Osteocyte (in vitro differentiated cells): ENCODE measurements at places on chromosomes 6 and 20. TPM values are rescaled to one million over a fixed set of nuclear protein-coding genes. Genes with fewer than 3 reads are reported as not detected.
A peak's percentile ranks its signal among the peaks of the same experiment; 100 is the strongest.

- no peak for DNase-seq
Measured at GRCh38 chr6:139099984-139100383, 34.9 kb upstream of the HECA start.

TGM3 gene
- total RNA-seq = not detected in 2 replicates

DNA sequence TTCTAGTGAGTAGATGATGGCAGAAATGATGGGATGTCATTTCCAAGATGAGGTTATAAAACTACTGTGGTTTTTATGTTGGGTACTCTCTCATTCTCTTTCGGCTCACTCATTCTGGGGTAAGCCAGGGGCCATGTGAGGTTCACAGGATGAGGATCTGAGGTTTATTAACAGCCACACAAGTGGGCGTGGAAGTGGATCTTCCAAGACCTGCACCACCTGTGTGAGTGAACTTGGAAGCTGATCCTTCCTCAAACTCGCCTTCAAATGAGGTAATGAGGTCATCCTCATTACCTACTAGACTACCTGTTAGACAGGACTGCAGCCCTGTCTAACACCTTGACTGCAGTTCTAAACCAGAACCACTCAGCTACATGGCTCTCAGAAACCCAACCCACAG is 45.1 kb upstream of the TAGAP start:
- no peak for DNase-seq

CD40 gene
- total RNA-seq = 1.6 and 2.2 TPM in 2 replicates

- DNase-seq = no peak
Measured at GRCh38 chr6:90544081-90544480, 42.8 kb downstream of the MAP3K7 start.

DNA sequence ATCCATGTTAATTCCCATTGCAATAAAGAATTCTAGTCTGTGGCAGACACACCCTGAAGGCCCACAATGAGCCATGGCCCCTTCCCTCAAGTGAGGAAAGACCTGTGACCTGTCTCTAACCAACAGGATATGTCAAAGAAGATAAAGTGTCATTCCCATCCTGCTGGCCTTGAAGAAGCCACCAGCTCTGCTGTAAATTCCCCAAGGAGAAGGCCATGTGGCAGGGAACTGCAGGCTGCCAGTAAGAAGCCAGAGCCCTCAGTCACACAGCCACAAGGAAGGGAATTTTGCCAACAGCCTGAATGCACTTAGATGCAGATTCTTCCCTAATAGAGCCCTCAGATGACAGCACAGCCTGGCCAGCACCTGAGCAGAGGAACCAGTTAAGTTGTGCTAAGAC is 24.8 kb downstream of the VIP start:
- DNase-seq = no peak

DNA sequence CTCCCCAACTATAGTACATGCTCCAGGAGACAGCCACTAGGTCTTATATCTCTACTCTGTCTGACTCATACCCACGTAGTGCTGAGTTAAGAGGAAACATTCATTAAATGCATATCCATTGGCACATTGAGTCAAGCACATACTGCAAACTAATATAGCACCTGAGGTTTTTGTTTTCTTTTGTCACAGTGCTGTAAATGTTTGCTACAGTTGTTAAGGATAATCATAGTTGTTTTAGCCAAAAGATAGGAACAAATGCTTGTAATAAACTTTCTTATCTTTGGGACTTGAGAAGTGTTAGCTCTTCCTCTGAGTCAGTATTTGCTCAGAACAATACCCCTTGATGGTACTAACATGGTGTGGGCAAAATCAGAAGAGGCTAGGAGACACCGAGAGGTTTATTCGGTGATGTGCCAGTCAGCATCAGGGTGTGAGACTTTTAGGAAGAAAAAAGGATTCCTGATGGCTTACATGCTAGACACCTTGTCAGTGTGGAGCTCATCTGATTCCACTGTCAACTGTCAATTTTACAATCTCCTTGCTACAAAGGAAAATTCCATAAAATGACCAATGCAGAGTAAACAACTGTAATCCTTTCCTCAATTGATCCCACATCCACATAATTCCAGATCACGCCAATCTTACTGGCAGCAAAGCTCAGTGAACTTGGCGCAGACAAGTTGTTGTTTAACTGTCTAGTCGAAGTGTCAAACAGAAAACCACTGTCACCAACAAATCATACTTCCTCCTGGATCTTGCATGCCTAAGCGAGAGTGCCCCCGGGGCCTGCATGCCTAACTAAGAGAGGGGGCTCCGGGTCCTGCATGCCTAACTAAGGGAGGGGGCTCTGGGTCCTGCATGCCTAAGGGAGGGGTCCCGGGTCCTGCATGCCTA is 36.1 kb downstream of the ELOVL2 start:
- DNase-seq = no peak

GTSF1L gene
- total RNA-seq = not detected in 2 replicates

HNF4A gene
- total RNA-seq = not detected in 2 replicates

DNA sequence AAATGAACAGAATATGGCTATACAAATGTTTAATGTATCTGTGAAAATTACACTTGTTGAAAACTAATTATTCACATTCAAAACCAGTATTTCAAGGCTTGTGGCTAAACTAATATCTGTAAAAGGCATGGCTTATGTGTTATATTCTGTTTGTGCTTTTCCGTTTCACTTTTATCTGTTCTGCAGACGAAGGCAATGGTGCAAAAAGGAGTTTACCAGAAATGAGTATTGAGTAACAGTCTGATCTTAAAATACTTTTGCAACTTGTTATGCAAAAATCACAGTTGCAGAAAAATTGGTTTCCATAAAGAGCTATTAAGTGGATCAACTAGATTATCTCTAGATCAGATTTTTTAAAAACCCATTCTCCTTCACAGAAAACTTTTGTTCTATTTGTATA is 9.4 kb upstream of the STX11 start:
- no peak for DNase-seq

DNA sequence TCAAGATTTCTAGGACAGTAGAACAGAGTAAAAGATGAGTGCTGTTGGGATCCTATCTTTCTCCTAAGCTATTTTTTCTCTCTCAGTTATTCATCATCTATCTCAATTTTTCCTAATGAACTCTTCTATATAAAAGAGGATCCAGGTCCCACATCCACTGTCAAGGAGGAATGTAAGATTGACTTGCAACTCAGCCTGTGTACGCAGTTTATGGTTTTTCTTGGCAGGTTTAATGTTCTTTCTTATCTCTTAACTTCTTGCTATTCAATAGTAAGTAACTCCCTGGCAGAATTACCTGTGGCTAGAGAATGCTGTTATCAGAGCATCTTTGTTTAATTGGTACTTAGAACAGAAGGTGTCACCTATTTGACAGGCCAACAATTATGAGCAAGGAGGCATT is 60.8 kb downstream of the SLC16A10 start:
- no peak for DNase-seq

TMEM244 gene
- not detected in 2 replicates for total RNA-seq

- DNase-seq = peak; percentile 51
Measured at GRCh38 chr20:2408111-2408510, 27.4 kb downstream of the TGM6 start.
